Kidney (tissue), 22 donors: ENCODE measurements at places on chromosomes 1 and 21.

GRCh38 chr1:90616395-90616794 is 100.7 kb downstream of the BARHL2 start:
- H3K27me3 ChIP-seq = no peaks in the 10 kb centered on the region
- H3K4me1 ChIP-seq = no peaks in the 10 kb centered on the region
- DNase-seq = no peak
- no peaks in the 10 kb centered on the region for H3K36me3 ChIP-seq
- H3K4me3 ChIP-seq = no peak overlapping the region

DNA sequence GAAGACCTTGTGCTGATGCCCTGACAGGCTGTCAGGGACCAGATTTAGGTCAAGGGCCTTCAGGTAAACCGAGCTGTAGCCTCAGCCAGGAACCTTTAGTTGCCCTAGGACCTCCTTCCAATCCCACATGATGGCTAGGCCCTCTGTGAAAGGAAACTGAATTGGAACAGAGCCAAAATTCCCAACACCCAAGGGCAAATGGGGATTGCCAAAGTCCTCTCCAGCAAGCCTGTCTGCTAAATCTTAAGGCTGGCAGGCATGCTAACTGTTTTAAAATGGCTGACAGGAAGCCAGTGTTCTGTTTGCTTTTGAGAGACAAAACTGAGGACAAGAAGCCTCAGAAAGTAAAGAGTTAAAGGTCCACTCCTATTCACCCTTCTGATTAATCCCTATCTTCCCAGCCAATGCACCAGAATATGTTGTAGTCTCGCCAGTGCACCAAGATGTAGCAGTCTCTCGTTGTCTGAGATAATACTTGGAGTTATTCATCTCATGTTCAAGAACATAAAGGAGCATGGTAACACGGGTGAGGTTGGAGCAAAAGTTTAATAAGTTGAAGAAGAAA is 35.1 kb downstream of the MSTO1 start:
- no peak overlapping the region for H3K27ac ChIP-seq
- no peaks in the 10 kb centered on the region for H3K4me1 ChIP-seq
- no peaks in the 10 kb centered on the region for H3K27me3 ChIP-seq

DNA sequence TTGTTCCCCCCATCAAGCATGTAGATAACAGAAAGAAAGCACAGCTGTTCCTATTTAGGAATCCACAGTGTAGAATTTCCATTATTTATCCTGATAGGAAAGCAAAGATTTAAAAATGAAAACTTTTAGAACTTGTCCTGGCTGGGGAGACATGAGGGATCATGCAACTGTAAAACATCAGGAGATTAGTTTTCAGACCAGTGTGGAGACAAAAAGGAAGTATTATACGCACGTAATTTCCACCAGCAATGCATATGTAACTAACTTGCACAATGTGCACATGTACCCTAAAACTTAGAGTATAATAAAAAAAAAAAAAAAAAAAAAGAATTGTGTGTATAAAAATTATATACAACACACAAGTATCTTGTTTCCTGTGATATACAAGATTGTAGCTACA is 172.4 kb downstream of the NEGR1 start:
- no peak overlapping the region for H3K27ac ChIP-seq
- H3K4me3 ChIP-seq = no peak overlapping the region
- no peak for DNase-seq
- no peaks in the 10 kb centered on the region for H3K27me3 ChIP-seq
- H3K36me3 ChIP-seq = no peaks in the 10 kb centered on the region
- no peaks in the 10 kb centered on the region for H3K4me1 ChIP-seq

DNA sequence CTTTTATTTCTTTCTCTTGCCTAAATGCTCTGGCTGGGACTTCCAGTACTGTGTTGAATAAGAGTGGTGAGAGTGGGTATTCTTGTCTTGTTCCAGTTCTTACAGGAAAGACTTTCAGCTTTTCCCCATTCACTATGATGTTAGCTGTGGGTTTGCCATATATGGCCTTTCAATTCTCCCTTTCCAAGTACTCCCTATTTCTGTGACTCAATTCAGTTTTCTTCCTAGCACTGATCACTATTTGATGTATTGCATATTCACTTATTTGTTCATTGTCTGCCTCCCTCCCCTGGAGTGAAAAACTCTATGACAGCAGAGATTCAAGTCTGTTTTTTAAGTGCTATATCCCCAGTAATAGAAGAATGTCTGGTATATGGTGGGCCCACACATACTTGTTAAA is 618.2 kb upstream of the CAMK1G start:
- H3K4me1 ChIP-seq = no peaks in the 10 kb centered on the region
- no peak overlapping the region for H3K27ac ChIP-seq
- DNase-seq = no peak

DNA sequence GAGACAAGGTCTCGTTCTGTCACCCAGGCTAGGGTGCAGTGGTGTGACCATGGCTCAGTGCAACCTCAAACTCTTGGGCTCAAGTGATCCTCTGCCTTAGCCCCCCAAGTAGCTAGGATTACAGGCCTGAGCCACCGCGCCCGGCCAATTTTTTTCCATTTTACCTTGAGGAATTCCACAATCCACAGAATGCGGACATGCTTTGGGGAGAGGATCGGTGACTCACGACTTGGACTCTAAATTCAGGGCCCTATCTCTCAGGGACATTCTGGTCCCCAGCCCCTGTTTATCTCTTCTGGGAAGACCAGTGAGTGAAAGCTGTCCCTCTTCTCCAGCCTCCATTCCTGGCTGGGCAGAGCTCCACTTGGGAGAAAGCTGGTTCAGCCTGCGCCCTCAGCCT is 5.2 kb downstream of the PADI1 start:
- DNase-seq = no peak
- H3K27ac ChIP-seq = no peak overlapping the region
- H3K27me3 ChIP-seq = no peaks in the 10 kb centered on the region
- no peaks in the 10 kb centered on the region for H3K36me3 ChIP-seq
- no peak overlapping the region for H3K4me3 ChIP-seq
